ENCODE measurements at places on chromosomes 5 and 9. TPM values are rescaled to one million over a fixed set of nuclear protein-coding genes. Genes with fewer than 3 reads are reported as not detected.

Gene SOX30
- total RNA-seq = 0.11 TPM

Gene FGFR4
- 2.2 TPM for total RNA-seq

Gene NOXA1
- 0.95 TPM for total RNA-seq

Gene SUSD3
- 36.7 TPM for total RNA-seq

Gene PAXX
- 60.5 TPM for total RNA-seq

Gene PDE4D
- total RNA-seq = 80.7 TPM

Gene PCDHA6
- not detected for total RNA-seq

Gene MTREX
- total RNA-seq = 93.4 TPM
